ENCODE measurements at places on chromosomes 12 and 14.
A peak's percentile ranks its signal among the peaks of the same experiment; 100 is the strongest.

DNA sequence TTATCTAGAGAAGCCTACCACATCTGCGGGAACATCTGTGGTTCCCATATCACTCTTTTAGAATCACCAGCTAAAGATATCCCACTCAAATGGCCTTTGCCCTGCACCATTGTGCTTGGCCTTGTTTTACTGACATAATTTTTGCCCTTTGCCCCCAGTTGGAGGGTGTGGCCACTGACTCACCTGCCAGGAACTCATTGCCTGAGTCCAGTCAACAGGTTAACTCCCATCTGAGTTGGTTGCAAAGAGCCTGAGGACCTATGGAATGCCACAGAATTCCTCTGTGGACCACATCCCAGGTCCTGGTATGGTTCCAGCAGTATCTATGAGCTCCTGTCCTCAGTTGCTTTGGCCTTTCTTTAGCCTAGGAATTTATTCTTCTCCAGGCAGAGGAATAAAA lies 55.7 kb upstream of the PTGR2 start:
- DNase-seq, result peak; percentile 75

DNA sequence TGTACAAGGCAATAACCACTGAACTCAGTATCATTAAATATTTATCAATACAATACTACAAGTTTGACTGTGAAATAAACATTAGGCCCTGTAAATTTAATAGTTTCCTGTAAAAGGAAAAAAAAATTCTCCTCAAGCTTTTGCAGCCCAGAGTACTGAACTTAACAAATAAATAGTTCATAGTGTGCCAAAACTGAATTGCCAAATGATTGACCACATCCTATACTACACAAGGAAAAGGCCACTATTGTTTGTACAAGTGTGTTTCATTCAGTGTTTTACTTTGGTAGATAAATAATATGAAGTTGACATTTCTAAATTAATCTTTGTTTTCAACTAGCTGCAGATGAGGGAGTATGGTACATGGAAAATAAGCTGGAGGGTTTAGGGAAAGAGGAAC lies 379.6 kb downstream of the FLRT2 start:
- no peak for DNase-seq

- DNase-seq, result no peak
Measured at GRCh38 chr14:94097091-94097490, 13.4 kb upstream of the IFI27 start.

GRCh38 chr12:33724867-33725266 lies 285.2 kb upstream of the SYT10 start:
- DNase-seq, result no peak

- DNase-seq, result no peak
Measured at GRCh38 chr12:45727980-45728629, 1.4 kb upstream of the ARID2 start.

- DNase-seq, result no peak
Measured at GRCh38 chr14:76699939-76700590, 61.2 kb upstream of the VASH1 start.

GRCh38 chr14:39615352-39615751 lies 183.1 kb upstream of the FBXO33 start:
- no peak for DNase-seq

DNA sequence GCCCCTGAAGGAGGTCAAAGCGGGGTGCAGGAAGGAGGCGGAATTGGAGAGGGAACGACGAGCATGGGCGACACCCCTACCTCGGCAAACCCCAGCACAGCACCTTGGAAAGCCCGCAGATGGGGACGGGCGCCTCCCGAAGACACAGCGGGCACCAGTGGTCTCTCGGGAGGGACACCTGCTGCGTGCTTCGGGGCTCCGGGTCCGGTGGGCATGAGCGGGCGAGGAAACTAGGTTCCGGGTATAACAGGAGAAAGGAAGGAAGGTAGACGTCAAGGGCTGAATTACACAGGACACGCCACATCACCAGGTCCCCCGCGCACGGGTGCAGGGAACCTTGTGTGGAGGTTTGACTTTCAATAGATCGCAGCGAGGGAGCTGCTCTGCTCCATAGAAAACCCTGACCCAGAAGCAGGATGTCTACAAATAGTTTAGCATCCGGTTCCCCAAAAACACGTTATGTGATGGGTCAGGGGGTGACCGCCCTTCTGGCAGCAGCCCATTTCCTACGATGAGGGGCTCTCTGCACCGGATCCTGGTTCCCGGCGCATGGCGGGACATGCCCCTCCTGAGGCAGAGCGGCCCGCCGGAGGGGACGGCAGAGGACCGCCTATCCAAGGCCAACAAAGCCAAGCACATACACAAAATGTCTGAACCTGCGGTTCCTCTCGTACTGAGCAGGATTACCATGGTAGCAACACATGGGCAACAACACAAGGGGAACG lies 196.9 kb downstream of the ALG10 start:
- no peak for DNase-seq

GRCh38 chr14:55813630-55814029 lies 233.6 kb downstream of the KTN1 start:
- DNase-seq, result no peak

DNA sequence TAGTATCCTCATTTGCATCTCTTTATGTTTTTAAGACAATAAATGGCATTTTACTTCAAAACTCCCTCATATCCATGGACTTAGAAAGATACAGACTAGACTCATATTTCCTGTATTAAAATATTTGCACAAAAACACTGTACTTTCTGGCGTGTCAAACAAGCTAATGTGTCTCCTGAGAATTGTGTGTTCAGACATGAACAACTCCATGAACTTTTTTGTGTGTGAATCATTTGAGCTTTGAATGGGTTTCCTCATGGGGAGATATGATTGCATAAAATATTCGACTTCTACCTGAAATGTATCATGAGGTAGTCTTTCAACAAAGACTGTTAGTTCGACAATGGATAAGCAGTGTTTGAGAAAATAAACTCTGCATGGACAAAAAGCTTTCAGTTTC lies 58.8 kb downstream of the TMEM30B start:
- DNase-seq, result no peak

DNA sequence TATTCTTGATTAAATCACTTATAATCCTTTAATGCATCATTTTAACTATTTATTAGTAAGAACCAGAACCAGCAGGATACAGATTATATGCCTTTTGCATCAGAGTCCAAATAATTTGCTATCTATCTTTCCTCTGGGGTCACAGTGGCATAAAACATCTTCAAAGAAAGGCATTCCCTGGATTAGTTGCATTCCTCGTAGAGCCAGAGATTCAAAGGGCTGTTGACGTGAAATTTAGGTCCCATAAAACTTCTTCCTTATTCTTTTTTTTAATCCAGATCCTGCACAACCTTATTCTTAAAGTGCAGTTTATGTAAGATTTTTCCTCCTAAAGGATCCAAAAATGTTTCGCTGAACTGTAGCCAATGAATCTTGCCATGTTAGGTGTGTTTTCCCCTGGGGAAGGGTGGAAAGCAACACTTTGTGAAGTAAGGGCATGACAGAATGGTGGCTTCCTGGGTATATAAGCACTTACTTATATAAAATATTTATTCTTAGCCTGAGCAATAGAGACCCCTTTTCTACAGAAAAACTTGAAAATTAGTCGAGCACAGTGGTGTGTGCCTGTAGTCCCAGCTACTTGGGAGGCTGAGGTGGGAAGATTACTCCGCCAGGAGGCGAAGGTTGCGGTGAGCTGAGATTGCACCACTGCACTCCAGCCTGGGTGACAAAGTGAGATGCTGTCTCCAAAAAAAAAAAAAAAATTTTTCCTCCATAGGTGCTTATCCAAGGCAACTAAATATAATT lies 208.7 kb downstream of the PCNX1 start:
- no peak for DNase-seq

- peak; percentile 88 for DNase-seq
Measured at GRCh38 chr12:95204141-95204866, 13.0 kb downstream of the FGD6 start.

- DNase-seq, result no peak
Measured at GRCh38 chr12:51202718-51203117, 15.1 kb downstream of the POU6F1 start.

- no peak for DNase-seq
Measured at GRCh38 chr12:38776647-38777046, 128.7 kb downstream of the CPNE8 start.

DNA sequence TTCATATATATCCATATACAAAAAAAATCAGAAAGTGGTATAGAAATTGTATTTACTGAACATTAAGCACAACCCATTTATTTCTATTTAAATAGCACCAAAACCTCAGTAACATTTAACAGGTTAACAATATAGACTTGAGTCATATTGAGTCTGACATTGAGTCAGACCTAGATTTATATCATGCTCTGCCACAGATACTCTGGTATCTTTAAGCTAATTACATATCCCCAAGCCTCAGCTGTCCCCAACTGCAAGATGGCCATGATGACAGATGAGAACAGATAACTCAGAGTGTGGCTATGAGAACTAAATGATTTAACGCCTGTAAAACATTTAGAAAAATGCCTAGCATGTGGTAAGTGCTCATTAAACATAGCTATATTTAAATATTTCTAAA lies 40.3 kb downstream of the IFNG start:
- no peak for DNase-seq

DNA sequence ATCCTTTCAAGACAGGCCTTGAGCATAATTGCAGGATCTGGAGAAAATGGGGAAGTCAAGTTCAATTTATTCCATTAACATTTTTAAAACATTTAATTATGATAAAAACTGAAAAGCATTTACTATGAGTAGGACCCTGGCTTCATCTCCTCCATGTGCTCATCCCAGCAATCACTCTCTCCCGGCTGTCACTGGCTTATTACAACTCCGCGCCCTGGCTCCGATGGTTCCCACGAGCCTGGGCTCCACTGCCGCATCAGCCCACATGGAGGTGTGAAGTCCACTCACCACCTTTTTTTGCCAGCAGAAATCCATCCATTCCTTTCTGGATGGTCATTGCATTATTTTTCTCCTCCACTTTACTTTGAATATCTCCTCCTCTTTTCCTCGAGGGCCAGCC lies 194.4 kb downstream of the EMP1 start:
- no peak for DNase-seq

DNA sequence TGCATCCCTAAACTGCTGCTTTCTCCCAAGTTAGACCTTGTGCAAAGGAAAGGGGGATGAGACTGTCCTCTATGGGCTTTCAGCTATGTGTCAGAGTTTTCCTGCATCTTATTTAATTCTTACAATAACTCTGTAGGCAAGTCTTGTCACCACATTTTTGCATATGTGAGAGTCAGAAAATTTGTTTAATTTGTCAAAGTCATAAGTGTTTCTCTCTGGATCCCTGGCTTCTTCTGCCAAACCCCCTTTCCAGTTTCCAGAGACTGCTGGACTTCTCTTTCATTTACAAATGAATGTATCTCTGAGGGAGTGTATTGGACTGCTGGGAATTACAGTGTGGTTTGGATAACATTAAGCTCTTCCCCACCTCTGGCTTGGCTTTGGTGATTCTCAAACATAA lies 877.6 kb upstream of the SEL1L start:
- no peak for DNase-seq

DNA sequence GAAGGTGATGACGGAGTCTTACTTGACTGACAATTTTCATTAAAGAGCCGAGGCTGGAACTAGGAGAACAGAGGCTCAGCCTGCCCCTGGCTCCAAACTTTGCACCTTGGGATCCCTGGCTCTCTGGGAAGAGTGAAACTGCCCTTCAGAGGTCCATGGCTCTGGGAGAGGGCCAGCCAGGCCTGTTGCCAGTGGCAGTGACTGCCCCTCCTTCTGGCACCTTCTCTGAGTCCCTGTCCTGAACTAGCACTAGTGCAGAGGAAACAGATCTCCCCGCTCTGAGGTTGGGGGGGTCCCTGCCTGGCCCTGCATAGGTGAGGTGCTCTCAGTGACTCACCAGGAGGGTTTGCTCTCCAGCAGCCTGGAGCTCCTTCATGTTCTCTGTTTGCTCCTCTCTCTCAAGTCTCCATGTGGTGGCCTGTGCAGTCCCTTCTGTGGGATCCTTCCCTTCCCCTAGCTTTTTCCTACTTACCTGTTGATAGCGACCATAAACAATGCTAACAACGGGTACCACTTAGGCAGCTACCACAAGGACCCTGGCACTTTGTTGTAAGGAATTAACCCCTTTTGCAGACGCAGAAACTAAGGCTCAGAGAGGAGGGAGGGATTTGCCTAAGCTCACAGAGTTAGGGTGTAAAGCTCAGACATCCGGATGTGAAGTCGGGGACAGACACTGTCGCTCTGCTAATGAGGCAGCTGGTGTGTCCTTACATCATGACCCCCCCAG lies 22.4 kb downstream of the FAM222A start:
- DNase-seq, result no peak

GRCh38 chr14:92973798-92974372 lies 50.9 kb downstream of the CHGA start:
- DNase-seq, result no peak

- no peak for DNase-seq
Measured at GRCh38 chr12:50344775-50345174, 51.6 kb downstream of the FAM186A start.

GRCh38 chr12:59118356-59118755 lies 198.1 kb upstream of the LRIG3 start:
- no peak for DNase-seq

- no peak for DNase-seq
Measured at GRCh38 chr12:34625116-34625515, 602.8 kb downstream of the ALG10 start.

DNA sequence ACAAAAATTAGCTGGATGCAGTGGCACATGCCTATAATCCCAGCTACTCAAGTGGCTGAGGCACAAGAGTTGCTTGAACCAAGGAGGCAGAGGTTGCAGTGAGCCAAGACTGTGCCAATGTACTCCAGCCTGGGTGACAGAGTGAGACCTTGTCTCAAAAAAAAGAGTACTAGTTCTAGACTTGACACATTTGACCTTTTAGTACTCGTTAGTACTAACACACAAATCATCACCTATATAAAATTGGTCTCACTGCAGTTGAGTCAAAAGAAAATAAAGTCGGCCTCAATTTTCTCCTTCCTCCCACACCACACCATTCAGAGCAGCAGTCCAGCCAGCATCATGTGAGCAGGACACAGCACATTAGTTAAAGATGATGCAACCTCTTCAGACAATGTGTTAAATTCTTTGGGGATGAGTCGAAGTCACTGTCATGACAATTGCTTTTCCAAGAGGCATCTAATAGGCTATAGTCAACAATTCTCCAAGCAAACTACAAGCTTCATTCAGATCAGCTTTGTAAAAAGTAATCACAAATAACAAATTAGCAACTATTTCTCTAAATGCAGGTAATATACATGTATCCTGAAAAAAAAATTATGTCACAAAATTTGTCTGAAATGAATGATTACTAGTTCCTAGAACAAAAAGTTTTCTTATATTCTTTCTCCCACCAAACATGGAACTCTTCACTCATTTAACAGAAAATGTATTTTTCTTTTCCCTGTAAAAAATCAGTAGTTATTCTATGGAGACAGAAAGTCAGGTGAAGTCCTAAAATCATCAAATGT lies 55.6 kb downstream of the CLIP1 start:
- DNase-seq, result peak; percentile 85

DNA sequence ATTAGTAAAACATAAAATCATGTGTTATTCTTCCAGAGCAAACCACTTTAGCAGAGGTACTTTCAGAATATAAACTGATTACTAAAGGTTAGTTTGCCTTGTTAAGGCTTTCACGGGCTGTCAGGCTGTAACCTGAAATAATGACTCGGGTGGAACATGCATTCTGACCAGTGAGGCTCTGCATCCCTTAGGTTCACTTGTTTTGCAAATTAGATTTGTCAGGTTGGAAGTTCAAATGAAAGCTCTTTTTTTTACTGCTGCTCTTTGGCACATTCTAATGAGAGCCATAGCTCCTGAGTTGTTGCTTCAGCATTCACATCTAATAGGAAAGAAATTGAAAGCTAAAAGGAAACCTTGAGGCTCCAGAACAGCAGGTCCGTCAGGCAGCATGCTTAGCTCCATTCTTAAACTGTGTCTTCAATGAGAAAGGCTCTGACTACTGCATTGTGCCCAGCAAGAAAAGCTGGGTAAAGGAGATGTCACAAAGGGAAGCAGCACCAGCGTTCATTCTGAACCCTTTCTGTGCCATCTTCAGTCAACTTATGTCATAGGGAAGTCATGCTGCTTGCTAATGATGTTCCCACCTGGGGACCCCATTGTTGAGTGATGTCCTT lies 445.5 kb upstream of the FBXO33 start:
- no peak for DNase-seq
